ENCODE measurements at places on chromosomes 12 and 14. TPM values are rescaled to one million over a fixed set of nuclear protein-coding genes. Genes with fewer than 3 reads are reported as not detected.
A peak's percentile ranks its signal among the peaks of the same experiment; 100 is the strongest.

DNA sequence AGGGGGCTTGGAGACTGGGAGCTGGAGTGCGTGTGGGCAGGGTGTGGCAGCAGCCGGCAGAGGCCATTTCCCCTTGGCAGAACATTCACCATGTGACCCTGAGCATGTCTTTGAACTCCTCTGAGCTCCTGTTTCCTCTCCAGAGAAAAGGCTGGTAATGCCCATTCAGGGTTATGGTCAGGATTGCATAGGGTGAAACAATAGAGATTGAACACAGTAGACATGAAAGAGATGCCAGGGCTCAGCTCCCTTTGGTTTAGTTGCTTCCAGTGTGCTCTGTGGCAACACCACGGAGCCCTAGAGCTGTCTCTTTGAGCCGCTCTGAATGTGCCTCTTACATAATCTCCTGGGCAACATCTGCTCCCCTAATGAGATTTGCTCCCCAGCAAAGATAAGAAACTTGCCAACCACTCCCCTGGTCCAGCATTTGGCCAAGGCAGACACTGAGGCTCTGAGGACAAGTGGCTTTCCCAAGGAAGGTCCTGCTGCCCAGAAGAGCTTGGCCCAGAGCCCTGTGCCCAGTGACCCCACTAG is 4.6 kb downstream of the IFI27 start:
- peak overlapping the region; percentile 87 for H3K27ac ChIP-seq
- peaks cover 16% of the 10 kb centered on the region for H3K4me1 ChIP-seq
- peaks cover 11% of the 10 kb centered on the region for H3K36me3 ChIP-seq
- no peaks in the 10 kb centered on the region for H3K27me3 ChIP-seq

GRCh38 chr14:24329736-24330135 is 5.1 kb downstream of the ADCY4 start:
- H3K36me3 ChIP-seq: peaks cover 9% of the 10 kb centered on the region
- H3K27me3 ChIP-seq: no peaks in the 10 kb centered on the region
- H3K4me1 ChIP-seq: peaks cover 53% of the 10 kb centered on the region

GRCh38 chr12:101777485-101777884 is 38.2 kb upstream of the SYCP3 start:
- H3K27me3 ChIP-seq: no peaks in the 10 kb centered on the region
- DNase-seq: no peak
- H3K36me3 ChIP-seq: no peaks in the 10 kb centered on the region
- H3K4me1 ChIP-seq: peaks cover 12% of the 10 kb centered on the region
- no peak overlapping the region for H3K4me3 ChIP-seq
- no peak overlapping the region for H3K27ac ChIP-seq

DNA sequence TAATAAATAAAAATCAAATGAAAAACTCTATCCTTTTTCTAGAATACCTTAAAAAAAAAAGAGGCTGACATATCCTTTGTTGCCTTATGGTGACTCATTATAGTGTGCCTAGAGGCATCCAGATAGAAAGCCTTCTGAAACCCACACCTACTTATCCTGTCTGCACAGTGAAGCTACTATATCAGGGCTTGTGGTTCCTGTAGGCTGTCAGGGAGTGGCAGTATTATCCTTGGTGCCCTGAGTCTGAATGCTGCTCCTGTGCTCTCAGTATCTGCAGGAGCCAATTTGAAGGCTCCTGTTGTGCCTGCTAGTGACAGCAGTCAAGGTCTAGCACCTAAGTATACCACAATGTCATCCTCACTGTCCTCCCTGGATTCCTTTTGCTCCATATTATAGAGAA is 168.4 kb upstream of the AVPR1A start:
- no peak for DNase-seq
- no peaks in the 10 kb centered on the region for H3K36me3 ChIP-seq
- no peaks in the 10 kb centered on the region for H3K4me1 ChIP-seq

Gene HOXC9
- not detected for total RNA-seq

Gene SERPINA5
- 1.5 TPM for total RNA-seq

- H3K4me1 ChIP-seq: no peaks in the 10 kb centered on the region
- no peak overlapping the region for H3K27ac ChIP-seq
- no peaks in the 10 kb centered on the region for H3K36me3 ChIP-seq
- no peak overlapping the region for H3K4me3 ChIP-seq
These were observed 493.8 kb downstream of the NPAS3 start for GRCh38 chr14:33432407-33433023.
